A549 treated with CpdA at 1 μM for 4 hours (cell line): ENCODE measurements at places on chromosomes 1 and 21. TPM values are rescaled to one million over a fixed set of nuclear protein-coding genes. Genes with fewer than 3 reads are reported as not detected.

TTLL7 gene
- 1.6 to 2.9 TPM (median 2.3 TPM) in 5 replicates for total RNA-seq

TUFT1 gene
- total RNA-seq = 13.2 to 16.6 TPM (median 15.2 TPM) in 5 replicates

ACOT11 gene
- 1.4 to 2.3 TPM (median 2.1 TPM) in 5 replicates for total RNA-seq

S100A7A gene
- total RNA-seq = not detected in 5 replicates
